ENCODE measurements at places on chromosomes 13 and 19.
A peak's percentile ranks its signal among the peaks of the same experiment; 100 is the strongest.

- DNase-seq: no peak
Measured at GRCh38 chr13:45850027-45850613, 1.4 kb downstream of the SIAH3 start.

GRCh38 chr19:33177417-33177979 lies 16.6 kb upstream of the LRP3 start:
- no peak for DNase-seq

DNA sequence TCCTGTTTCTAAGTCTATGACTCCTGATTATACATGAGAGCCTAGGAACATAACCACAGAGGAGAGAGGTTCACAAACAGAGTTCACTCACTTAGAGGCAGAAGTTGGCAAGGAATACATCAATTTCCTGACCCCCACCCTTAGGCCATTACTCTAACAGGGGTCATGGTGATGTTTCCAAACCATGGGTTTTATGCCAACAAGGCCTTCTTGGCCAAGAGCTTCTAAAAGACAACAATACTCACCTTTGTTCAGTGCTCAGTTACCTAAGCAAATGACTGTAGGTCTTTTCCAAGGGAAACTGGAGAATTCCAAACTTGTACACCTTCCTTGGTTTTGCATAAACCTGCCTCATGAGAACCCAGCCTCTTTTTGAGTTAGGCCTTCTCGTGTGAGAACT lies 52.6 kb downstream of the ERICH4 start:
- DNase-seq: no peak

- DNase-seq: no peak
Measured at GRCh38 chr13:43242040-43242439, 218.7 kb downstream of the DNAJC15 start.

GRCh38 chr13:78867655-78868054 lies 208.7 kb upstream of the OBI1 start:
- DNase-seq: no peak

DNA sequence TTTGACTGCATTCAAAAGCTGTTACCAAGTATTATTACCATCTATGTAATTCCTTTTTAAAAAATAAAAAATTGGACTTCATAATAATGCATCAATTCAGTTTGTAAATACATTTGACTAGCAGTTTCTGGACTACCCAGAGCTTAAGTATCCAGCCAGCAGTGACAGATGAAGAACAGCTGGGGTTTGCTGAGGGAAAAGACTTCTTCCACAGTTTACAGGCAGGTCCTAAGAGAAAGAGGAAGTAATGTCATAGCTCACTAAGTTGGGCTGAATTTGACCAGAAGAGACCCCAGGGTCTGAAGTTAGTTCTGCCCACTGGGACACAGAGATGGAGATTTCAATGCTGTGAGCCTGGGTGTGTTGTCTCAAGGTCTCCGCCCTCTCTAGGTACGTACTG lies 96.4 kb downstream of the MBNL2 start:
- no peak for DNase-seq

DNA sequence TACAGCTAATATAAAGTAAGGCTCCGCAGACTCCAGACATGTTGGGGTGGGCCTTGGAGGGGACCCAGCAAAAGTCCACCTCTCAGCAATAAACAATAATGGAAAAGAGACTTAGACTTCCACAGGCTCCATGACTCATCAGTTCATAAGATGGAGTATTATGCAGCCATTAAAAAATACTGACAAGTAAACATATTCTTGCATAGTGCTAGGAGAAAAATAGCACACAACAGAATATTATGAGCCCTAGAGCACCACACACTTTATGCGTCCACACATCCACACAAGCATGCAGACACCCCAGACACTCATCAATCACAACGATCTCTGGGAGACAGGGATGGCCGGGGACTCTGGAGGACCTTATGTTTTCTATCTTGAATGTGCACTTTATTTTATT lies 46.0 kb downstream of the PDCD5 start:
- DNase-seq: no peak

GRCh38 chr13:60501236-60501635 lies 104.2 kb downstream of the TDRD3 start:
- no peak for DNase-seq

DNA sequence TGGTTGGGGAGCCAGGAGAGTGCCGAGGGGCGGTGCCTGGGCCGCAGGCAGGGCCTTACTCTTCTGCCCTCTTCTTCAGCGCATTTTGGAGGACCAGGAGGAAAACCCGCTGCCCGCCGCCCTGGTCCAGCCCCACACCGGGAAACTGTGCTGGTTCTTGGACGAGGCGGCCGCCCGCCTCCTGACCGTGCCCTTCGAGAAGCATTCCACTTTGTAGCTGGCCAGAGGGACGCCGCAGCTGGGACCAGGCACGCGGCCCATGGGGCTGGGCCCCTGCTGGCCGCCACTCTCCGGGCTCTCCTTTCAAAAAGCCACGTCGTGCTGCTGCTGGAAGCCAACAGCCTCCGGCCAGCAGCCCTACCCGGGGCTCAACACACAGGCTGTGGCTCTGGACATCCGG lies 9.4 kb downstream of the PGLS start:
- no peak for DNase-seq

GRCh38 chr19:16023146-16023915 lies 53.0 kb upstream of the TPM4 start:
- no peak for DNase-seq

GRCh38 chr13:72072261-72072660 lies 205.3 kb upstream of the DACH1 start:
- no peak for DNase-seq

- no peak for DNase-seq
Measured at GRCh38 chr19:45922281-45922680, 7.7 kb upstream of the NANOS2 start.

GRCh38 chr19:1767464-1767933 lies 14.2 kb downstream of the ONECUT3 start:
- DNase-seq: peak; percentile 49

- no peak for DNase-seq
Measured at GRCh38 chr13:73991884-73992283, 142.3 kb downstream of the KLF12 start.

DNA sequence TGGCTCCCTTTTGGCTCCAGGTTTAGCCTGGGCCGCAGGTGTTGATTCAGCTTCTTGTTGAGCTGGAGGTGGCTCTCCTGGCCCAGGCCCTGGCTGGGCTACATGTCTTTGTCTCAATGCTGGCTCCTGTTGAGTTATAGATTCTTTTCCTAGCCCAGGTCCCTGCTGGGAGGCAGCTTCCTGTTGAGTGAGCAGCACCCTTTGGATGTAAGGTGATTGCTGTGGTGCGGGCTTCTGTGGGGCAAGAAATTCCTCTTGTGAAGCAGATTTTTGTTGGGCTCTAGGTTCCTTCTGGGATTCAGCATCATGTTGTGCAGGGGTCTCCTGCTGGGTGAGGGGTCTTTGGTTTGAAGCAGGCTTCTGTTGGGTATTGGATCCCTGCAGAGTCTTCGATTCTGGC lies 545 bp downstream of the LIPE start:
- no peak for DNase-seq

GRCh38 chr13:100674572-100674871 lies at the start of gene TMTC4:
TMTC4 (minus strand) TSS chr13:100674795; CDS start chr13:100670362, 4,433 bp downstream.
- no peak for DNase-seq

GRCh38 chr19:15649526-15649925 lies 8.8 kb downstream of the CYP4F3 start:
- no peak for DNase-seq

GRCh38 chr19:54189735-54190502 lies 539 bp upstream of the MBOAT7 start:
- peak; percentile 100 for DNase-seq

- DNase-seq: no peak
Measured at GRCh38 chr13:48431987-48432615, 19.2 kb upstream of the LPAR6 start.

- no peak for DNase-seq
Measured at GRCh38 chr19:55406826-55407549, 600 bp downstream of the UBE2S start.

GRCh38 chr19:10544242-10544752 lies 593 bp downstream of the ATG4D start:
- no peak for DNase-seq

- DNase-seq: no peak
Measured at GRCh38 chr13:71055644-71056043, 811.4 kb downstream of the DACH1 start.

DNA sequence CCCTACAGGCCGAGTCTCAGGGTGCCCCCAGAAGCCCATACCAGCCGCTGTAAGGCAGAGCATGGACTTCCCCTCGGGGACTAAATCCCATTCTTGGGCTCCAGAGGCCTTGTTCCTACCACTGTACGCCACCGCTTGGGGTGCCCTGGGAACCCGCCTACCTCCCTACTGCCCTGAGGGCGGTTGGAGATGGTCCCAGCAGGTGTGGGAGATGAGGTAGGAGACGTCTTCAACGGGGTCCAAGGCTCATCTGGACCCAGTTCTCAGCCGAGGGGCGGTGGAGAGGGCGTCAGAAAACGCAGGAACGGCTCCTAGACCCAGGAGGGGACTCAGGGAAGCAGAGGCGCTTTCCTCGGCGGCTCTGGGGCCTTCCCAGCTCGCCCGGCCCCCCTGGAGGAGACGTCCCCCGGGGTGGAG lies 833 bp upstream of the ZIK1 start:
- DNase-seq: no peak

- peak; percentile 16 for DNase-seq
Measured at GRCh38 chr19:11887611-11888531, at the start of gene ZNF69. ZNF69 (plus strand) TSS chr19:11887782; CDS start chr19:11887924, 142 bp downstream.

GRCh38 chr13:110663491-110663890 lies 42.4 kb downstream of the CARS2 start:
- no peak for DNase-seq

DNA sequence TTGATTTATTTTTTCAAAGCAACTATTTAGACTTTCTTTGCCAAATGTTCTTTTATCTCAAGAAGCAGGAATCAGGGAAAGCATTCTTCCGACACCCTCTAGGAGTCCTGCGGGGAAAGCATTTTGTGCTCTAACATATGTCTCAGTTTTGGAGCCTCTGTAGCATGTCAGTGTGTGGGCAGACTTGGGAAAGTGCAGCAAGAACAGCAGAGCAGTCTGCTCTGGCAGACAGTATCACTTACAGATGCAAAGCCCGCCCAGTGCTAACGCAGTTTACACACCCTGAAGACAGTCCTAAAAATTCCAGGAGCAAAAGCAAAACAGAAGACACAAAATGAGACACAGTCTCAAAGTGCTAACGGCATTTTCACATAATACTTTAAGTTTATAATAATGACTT lies 393.5 kb downstream of the KLF12 start:
- DNase-seq: no peak

- no peak for DNase-seq
Measured at GRCh38 chr13:76459863-76460262, 426.3 kb downstream of the KCTD12 start.

GRCh38 chr13:59533561-59534555 lies 629.9 kb downstream of the DIAPH3 start:
- DNase-seq: no peak

DNA sequence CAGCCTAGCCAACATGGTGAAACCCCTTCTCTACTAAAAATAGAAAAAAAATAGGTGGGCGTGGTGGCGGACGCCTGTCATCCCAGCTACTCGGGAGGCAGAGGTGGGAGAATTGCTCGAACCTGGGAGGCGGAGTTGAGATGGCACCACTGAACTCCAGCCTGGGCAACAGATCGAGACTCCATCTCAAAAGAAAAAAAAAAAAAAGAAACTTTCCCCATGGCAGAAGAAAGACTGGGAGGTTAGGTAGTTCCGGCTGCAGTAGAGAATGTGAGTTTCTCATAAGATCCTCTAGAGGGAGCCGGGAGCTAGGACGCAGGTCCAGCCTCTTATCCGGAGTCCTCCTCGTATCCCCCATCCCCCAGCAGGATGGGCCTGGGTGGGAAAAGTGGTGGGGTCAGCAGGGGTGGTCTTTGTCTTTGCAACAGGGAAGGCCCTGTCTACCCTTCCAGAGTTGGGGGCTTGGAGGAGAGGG lies 13.2 kb upstream of the CREB3L3 start:
- peak; percentile 20 for DNase-seq

DNA sequence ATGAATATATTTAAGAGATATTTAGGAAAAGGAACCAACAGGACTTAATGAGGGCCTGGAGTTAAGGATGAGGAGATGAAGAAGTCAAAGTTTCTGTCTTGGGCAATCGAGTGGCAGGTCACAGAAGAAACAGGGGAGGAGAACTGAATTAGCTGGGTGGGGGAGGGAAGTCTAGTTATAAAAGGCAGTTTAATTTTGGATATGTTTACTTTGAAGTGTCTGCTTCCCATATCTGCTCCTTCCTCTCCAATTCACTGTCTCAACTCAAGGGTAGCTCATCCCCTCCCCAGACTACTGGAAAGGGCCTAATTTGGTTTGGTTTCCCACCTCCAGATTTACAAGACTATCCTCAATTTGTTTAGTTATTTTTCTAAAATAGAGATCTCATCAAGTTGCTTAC lies 195.9 kb downstream of the VWA8 start:
- no peak for DNase-seq
